ENCODE measurements at places on chromosomes 11 and 22.

- DNase-seq: no peak
These were observed 844 bp downstream of the APOL6 start for GRCh38 chr22:35649026-35649553.

DNA sequence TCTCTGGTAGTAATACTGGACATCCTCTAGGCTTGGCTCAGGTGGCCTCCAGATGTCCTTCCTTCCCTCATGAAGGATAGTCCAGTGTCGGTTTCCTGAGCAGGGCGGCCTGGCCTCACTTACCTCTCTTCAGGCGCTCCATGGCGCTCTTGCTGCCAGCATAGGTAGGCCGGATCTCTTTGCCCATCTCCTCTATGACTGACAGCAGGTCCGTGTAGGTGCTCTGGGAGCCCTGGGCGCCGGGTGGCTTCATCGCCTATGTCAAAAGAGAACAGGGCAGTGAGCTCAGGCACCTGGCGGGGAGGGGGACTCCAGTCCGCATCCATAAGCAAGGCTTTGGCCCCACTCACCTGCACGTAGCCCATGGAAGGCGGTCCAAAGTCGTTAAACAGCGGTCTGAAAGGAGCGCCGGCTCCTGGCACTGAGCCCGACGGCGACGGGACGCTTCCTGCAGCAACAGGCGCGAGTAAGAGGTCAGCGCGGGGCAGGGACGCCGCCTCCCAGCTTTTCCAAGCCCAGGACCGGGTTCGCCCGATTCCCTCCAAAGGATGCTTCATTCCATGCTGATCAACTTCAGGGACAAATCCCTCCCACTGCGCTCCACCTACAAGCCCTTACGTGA is 609 bp downstream of the CDK2AP2 start:
- no peak for DNase-seq

GRCh38 chr11:17384002-17384511 is 4.4 kb downstream of the KCNJ11 start:
- DNase-seq: peak; percentile 40

GRCh38 chr11:100691896-100692653 is 5.0 kb downstream of the ARHGAP42 start:
- no peak for DNase-seq

GRCh38 chr11:19777377-19778102 is 64.9 kb downstream of the NAV2 start:
- DNase-seq: peak; percentile 53

- no peak for DNase-seq
These were observed 56.1 kb downstream of the SMCO4 start for GRCh38 chr11:93487032-93487483.

- no peak for DNase-seq
These were observed 3.9 kb upstream of the SCN2B start for GRCh38 chr11:118180300-118180703.

- no peak for DNase-seq
These were observed 4.8 kb upstream of the CASTOR1 start for GRCh38 chr22:30294066-30294465.

All from skeletal muscle cell (primary cell).